ENCODE measurements at places on chromosomes 12 and 14.

- DNase-seq = no peak
Measured at GRCh38 chr14:90831821-90832220, 15.6 kb upstream of the TTC7B start.

GRCh38 chr12:100858656-100859055 is 64.1 kb downstream of the ANO4 start:
- no peak for DNase-seq

DNA sequence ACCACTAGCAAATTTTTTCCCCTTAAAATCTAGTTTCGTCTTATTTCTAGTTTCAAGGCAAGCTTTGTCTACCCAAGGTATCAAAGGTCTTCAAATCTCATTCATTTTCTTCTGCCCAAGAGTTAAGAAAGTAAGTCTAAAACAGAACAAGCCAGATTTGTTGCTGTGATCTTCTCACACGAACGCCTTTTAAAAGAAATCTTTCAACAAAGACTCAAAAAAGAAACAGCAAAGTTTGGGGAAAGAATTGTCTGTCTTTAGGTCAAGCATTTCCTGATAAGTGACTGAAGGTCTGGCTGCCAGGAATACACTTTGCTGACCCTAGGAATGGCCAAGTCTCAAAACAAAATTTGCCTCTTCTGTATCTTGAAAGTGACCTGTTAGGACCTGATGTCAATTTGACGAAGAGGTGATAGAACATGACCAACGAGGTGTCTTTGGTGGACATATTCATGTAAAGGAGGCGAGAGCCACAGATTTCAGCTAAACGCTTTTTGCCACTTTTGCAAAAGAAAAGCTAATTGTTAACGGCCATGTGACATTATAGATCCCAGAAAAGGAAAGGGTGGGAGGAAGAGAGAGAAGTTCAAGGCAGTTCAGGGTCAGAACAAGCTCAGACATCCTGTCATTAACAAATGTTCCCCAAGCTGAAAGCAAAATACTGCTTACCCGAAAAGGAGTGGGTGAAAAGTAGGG is 1.7 kb downstream of the CDK17 start:
- no peak for DNase-seq

- no peak for DNase-seq
Measured at GRCh38 chr14:65631040-65631439, 218.5 kb downstream of the FUT8 start.

DNA sequence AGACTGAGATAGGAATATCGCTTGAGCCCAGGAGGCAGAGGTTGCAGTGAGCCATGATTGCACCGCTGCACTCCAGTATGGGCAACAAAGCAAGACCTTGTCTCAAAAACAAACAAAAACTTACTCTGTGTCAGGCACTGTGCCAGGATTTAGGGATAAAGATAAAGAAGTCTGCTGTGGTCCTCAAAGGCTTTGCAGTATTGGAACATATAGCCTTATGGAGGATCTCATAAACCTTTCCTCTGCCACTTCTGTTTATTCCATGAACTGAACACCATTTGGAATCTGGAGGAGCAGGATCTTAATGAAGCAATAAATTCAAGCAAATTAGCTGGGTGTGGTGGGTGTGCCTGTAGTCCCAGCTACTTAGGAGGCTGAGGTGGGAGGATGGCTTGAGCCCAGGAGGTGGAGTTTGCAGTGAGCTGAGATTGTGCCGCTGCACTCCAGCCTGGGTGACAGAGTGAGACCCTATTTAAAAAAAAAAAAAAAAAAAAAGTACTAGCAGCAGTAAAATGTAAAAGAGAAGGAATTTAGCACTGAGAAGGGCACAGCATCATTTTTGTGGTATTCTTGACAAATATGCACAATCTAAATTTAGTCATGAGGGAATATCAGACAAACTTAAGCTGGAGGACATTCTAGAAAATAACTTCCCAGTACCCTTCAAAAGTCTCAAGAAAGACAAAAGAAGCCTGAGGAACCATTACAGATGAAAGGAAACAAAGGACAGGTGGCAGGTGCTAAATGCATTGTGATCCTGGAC is 27.1 kb downstream of the BMAL2 start:
- DNase-seq = no peak

GRCh38 chr14:24852312-24853060 is 197.5 kb downstream of the STXBP6 start:
- DNase-seq = no peak

DNA sequence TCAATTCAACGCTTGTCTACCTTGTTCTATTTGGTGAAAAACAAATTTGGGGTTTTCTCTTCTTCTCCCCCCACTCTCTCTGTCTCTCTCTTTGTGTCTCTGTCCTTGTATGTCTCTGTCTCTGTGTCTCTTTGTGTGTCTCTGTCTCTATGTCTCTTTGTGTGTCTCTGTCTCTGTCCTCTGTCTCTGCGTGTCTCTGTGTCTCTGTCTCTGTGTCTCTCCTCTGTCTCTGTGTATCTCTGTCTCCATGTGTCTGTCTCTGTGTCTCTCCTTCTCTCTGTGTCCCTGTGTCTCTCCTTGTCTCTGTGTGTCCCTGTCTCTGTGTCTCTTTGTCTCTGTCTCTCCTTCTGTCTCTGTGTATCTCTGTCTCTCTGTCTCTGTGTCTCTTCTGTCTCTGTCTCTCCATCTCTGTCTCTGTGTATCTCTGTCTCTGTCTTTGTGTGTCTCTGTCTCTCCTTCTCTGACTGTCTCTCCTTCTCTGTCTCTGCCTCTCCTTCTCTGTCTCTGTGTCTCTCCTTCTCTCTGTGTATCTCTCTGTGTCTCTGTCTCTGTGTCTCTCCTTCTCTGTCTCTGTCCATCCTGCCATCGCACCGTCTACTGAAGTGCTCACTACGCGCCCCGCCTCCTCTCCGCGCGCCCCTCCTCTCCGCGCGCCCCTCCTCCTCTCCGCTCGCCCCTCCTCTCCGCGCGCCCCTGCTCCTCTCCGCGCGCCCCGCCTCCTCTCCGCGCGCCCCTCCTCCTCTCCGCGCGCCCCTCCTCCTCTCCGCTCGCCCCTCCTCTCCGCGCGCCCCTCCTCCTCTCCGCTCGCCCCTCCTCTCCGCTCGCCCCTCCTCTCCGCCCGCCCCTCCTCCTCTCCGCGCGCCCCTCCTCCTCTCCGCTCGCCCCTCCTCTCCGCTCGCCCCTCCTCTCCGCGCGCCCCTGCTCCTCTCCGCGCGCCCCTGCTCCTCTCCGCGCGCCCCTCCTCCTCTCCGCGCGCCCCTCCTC is 12.8 kb downstream of the LRCOL1 start:
- DNase-seq = no peak

DNA sequence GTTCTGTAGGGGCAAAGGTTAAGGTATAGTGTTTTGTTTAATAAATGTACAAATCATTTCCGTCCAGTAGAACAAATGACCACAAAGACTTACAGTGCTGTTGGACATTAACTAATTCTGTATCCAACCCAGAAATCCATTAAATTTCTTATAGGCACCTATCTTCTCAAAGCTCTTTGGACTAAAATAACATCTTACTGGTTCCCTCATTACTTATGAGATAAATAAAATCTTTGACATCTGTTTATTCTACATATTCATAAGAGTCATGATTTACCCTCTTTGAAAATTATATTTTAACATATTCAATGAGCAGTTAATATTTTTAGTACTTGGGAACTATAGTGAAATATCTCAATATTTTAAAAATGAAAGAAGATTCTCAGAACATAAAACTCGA is 102.7 kb upstream of the G2E3 start:
- no peak for DNase-seq

- no peak for DNase-seq
Measured at GRCh38 chr12:131857908-131858850, 30.0 kb downstream of the MMP17 start.

DNA sequence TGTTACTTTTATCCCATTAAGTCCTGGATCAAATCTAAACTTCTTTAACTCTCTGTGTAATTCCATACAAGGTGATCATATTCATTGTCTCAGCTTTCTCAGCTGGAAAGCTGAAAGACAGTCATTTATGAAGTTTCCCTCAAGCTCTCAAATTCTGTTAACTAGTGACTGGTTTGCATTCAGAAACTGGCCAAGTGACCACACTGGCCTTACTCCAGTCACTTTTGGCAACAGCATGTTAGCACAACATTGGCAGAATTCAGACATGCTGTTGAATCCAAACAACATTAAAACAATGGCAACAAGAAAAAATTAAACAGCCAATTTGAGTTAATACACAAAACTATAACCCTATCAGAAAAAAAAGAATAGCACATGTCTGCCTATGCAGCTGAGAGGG is 343.3 kb downstream of the MDGA2 start:
- DNase-seq = no peak
